ENCODE measurements at places on chromosomes 3 and 15.

DNA sequence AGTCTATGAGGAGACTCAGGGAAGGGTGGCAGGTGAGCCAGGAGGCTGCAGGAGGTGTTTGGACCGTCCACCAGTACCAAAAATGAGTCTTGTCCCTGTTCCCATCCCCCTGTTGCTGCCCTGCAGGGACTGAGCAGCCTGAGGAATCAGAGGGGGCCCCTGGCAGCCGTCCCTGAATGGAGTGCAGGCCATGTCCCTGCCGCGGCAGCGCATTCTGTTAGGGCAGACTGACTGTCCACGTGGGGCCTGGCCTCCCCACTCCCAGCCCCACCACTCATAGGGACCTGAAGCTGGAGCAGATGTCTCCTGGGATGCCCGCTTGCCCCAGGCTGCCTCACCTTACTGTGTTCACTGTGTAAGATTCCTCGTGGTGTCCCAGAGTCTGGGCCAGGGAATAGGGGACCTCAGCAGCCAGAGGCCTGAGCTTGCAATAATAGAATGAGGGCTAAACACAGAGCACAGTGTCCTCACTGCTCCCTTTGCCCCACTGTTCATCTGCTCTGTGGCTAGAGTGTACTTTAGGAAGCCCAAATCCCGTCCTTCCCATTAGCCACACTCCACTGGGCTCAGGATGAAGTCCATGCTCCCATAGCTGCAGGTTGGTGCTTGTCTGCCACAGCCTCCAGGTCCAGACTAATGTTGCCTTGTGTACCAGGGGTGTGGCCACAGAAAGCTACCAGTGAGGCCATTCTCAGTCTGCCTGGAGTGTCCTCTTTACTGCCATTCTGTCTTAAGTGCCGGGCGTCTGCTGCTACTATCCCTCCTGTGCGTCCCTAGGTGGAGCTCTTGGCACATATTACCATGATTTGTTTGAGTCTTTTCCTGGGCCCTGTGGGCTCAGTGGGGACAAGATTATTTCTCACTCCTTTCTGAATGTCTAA, 63.2 kb downstream of the HCN4 start:
- DNase-seq, result peak; percentile 63

GRCh38 chr15:32885713-32886112, 167.9 kb downstream of the GREM1 start:
- DNase-seq, result no peak

GRCh38 chr15:95864467-95864886, 466.0 kb upstream of the NR2F2 start:
- no peak for DNase-seq

DNA sequence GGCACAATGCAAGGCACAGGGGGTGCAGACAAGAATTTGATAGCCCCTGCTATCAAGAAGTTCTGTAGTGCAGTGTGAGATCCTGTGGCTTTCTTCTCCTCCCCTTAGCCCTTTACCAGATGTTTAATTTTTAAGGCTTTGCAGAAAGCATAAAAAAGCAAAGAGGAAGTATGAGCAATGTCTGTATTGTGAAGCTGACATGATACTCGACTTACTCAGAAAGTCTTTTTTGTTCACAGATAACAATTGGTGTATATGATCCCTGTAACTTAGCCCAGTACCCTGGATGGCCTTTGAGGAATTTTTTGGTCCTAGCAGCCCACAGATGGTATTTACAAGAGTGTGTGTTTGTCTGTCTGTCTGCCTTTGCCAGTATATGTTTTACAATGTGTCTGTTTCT, 58.9 kb downstream of the ATG7 start:
- peak; percentile 32 for DNase-seq

DNA sequence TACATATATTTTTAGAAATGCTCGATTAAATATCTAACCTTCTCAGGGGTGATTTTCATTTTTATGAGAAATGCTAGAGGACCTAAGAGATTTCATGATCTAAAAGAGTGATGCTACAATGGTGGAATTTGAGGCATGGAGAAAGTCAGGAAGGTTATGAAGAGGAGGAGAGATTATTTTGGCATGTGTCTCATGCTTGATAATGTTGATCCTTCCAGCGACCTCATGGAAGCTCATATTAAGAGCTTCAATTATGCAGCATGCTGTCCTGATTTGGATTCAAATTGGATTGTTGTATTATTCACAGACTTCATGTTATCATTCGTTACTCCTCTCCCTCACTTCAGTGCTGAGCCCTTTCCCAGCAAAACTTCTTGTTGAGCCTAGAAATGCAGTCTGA, 112.5 kb downstream of the RAP2B start:
- peak; percentile 31 for DNase-seq

- peak; percentile 49 for DNase-seq
Measured at GRCh38 chr3:25287291-25287884, 140.7 kb upstream of the RARB start.

- DNase-seq, result peak; percentile 24
Measured at GRCh38 chr3:127458696-127459604, 131.6 kb downstream of the TPRA1 start.

GRCh38 chr3:138987181-138987580, 18.9 kb downstream of the PRR23A start:
- no peak for DNase-seq

DNA sequence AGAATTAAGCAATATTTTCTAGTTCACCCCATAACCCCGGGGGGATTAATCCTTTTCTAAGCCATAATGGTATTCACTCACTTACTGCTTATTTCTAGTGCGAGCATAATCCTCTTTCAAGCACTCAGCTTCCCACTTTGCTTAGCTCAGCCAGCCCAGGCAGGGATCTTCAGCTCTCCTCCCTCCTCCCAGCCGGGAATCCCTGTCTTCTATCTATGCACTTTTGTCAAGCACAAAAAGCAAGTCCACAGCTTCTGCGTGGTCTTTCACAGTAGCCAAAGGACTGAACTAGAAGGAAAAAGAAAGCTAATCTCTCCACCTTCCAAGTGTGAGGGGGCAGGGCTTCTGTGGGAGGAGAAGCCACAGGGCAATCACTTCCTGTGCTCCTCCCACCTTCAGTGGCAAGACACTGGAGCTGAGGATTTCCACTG, 62.8 kb downstream of the PEX5L start:
- DNase-seq, result no peak

DNA sequence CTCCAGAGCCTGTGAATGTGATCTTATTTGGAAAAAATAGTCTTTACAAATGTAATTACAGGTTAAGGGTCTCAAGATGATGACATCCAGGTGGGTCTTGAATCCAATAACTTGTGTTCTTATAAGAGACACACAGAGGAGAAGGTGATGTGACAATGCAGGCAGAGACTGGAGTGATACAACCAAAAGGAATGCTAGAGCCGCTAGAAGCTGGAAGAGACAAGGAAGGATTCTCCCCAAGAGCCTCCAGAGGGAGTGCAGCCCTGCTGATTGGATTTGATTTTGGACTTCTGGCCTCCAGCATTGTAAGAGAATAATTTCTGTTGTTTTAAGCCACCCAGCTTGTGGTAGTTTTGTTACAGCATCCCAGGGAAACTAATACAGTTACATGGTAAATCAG, 9.7 kb downstream of the MYH15 start:
- peak; percentile 19 for DNase-seq

DNA sequence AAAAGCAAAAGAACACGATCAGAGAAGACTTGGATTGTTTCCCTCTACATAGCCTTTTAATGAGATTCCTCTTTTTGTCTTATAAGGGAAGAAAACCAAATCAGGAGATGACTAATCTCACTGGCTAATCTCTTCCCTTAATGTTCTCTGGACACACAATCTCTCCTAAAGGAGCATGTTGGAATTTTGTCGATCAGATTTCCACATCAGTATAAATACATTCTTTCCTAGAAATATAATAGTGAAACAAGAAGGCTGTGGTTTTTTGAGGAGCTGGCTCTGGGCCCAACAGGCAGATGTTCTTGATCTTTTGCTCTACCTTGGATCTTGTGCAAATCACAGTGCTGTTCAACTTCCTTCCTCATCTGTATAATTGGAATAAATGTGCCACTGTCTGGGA, 94.0 kb downstream of the GTPBP8 start:
- DNase-seq, result peak; percentile 99

DNA sequence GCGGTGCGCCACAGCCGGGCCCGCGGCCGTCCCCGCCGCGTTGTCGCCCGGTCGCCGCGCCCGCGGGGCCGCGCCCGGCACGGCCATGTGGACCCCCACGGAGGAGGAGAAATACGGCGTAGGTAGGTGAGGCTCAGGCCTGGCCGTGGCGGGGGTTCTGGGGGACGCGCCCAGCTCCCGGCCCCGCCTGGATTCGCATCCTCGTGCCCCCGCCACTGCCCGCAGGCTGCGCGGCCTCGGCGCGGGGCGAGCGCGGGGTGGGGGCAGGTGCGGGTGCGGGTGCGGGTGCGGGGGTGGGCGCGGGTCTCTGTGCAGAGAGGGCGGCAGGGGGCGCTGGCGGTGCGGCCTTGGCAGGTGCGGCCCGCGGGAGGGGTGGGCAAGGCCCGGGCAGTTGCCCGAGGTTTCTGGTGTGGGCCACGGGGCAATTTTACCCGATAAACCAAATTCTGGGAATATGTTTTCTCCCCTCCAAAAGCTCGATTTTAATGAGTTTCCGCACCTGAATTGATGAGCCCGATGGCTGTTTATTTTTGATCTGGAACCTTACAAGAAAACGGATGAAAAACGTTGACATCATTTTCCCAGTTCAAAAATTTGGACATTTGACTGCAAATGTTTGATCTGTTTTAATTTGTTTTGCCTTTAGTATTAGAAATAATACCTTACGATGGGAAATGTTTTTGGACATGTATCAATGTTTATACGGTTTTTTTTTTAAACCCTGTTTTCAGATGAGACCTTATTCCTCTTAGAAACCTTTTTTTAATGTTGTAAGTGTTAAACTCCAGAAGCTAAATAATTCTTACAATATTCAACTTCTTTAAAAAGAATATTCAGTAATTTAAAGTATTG, 678 bp downstream of the DOCK3 start:
- DNase-seq, result no peak

DNA sequence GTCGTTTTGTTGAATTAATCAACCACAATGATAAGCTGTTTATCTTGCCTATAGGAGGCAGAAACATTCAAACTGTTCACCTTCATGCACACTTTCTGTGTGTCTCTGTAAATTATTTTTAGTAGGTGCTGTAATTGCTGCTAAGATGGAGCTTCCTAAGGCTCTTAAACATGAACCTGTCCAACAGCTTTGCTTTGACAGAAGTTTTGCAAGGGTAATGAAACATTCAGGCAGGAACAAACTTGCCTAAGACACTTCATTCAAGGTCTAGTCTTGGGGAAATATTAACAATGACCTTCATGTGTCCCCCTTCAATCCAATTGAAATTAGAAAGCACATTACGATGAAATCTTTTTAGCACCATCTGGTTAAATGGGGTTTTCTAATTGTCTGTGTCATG, 156.1 kb downstream of the DIPK2A start:
- DNase-seq, result no peak

Measured in fibroblast of upper back skin (primary cell).